Urinary bladder (tissue), 4 donors: ENCODE measurements at places on chromosomes 11 and 22.

DNA sequence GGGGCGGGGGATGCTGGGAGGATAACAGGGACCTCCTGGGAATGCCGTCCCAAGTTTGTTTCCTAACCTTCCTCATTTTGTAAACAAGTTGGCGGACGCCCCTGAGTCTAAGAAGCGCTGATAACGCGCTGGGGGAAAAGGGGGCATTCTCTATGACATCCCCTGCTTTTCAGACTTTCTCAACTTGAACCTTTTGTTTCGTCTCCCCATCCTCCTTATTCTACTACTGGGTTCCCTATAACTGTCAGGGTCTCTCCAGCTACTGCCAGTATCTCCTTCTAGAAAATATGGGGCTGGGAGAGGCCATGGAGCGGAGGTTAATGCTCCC is 654 bp downstream of the TMEM86A start:
- DNase-seq = no peak

- DNase-seq = no peak
These were observed 191.1 kb downstream of the GRIK4 start for GRCh38 chr11:120702656-120703055.

DNA sequence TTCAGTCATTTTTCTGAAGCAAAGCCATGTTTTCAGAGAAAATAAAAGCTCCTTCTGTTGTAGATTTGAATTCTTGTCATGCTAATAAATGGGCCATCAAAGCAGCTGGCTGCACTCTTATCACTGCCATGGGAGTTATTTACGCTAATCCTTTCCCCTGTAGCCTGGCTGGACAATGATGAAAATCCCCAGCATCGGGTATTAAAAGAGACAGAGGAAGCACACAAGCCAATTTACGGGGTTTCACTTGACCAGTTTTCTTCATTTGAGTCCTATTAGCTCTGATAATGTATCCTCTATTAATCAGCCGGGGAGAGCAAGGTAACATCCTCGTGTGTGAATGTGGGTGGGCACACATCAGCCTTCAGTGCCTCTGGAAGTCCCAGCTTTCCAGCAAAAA is 470.2 kb upstream of the API5 start:
- DNase-seq = no peak

- DNase-seq = no peak
These were observed 1.2 kb downstream of the SOX10 start for GRCh38 chr22:37982938-37983859.

GRCh38 chr22:31738566-31738965 is 11.4 kb downstream of the PRR14L start:
- no peak for DNase-seq

DNA sequence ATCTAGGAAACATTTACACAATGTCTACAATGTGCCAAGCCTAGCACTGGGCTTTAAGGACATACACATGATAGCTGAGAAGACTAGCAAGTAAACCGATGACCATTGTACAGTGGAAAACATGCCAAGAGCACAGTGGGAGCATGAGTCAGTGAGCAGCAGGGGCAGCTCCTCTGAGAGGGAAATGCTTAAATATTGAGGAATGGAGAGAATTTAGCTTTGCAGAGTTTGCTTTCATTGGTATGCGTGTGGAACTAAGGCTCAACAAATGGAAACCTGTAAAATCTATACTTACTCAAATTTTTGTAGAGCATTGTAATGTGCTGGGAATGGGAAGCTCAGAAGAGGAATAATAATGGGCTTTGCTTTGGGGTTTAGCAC is 282.3 kb downstream of the ST3GAL4 start:
- DNase-seq = no peak

DNA sequence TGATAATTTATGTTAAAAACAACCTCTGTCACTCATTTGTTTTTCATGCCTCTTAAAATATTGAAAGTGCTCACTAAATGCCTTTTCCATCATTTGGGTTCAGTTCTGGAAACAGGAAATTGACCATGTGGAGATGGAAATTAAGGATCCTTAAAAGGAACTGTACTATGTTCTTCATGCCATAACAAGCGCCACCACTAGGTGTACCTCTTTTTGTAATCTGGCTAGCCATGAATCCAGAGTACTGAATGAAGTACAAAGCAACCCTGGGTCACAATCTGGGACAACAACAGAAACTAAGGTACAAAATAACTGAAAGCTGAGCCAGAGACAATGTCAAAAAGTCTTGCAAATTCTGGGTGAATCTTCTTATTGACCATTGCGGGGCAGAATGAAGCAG is 559.1 kb downstream of the FAM181B start:
- DNase-seq = no peak

- no peak for DNase-seq
These were observed 30.9 kb downstream of the CHEK2 start for GRCh38 chr22:28710576-28711191.
